GM03348 (cell line): ENCODE measurements at places on chromosomes 11 and 22.
A peak's percentile ranks its signal among the peaks of the same experiment; 100 is the strongest.

DNA sequence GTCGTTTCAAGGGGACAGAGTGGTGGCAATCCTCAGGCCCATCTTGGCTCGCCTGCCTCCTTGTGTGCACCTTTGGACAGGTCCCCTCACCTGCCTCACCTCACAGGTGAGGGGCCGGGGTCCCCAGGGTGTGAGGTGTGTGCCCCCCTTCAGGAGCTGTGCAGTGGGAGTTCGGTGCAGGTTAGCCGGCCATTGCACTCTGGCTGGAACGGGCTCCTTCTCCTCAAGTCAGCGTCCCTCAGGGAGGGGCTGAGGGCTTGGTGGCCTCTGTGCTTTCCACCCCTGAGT lies 269.1 kb downstream of the TBC1D22A start:
- no peak for DNase-seq

DNA sequence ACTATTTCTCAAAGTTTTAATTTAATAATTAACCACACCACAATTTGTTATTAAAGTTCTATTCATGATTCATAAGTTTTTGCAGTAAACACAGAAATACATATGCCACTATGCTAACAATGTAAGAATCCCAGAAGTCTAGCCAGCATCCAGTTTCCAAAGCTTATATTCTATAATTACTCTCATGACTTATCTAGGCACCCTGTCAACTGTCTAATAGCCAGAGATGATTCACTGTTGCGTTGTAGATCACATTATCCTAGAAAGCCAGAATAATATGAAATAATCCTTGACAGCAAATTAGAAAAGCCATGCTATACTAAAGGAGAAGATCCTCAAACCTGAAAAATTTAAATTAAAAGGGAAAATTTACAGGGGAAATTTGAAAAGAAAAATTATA lies 141.0 kb downstream of the SOX6 start:
- no peak for DNase-seq

DNA sequence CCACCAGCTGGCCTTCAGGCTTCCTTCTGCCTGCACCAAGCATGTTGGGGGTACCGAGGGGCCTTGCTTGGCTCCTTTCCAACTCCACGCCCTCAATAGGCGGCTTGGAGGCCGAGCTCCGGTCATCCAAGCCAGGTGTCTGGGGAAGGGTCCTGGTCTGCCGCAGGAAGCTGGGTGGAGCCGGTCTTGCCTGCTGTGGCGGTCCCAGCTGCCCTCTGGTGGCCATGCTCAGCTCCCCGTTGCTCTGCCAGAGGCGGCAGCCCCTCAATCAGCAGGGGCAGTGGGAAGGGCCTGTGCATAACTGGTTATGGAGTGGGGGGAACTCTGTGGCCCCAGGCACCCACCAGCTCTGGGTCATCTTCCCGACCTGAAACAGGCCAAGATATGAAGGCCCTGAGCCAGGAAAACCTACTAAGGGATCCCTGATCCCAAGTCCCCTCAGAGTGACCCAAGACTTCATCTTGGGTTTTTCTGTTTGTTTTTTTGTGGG lies 3.2 kb downstream of the ARVCF start:
- peak; percentile 77 for DNase-seq

GRCh38 chr11:19220903-19221724 lies 19.3 kb upstream of the CSRP3 start:
- no peak for DNase-seq

DNA sequence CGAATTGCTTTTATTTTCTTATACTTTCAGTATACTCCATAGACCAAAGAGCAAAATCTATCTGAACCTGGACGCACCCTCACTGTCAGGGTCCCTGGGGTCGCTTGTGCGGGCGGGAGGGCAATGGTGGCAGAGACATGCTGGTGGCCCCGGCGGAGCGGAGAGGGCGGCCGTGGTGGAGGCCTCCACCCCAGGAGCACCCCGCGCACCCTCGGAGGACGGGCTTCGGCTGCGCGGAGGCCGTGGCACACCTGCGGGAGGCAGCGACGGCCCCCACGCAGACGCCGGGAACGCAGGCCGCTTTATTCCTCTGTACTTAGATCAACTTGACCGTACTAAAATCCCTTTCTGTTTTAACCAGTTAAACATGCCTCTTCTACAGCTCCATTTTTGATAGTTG lies 1077.4 kb downstream of the BRD1 start:
- DNase-seq, result peak; percentile 1

GRCh38 chr11:88327061-88327460 lies 10.5 kb downstream of the CTSC start:
- no peak for DNase-seq

- peak; percentile 82 for DNase-seq
Observed at GRCh38 chr22:33909075-33909458, 11.2 kb downstream of the LARGE1 start.

- no peak for DNase-seq
Observed at GRCh38 chr22:48302657-48303368, 1524.9 kb downstream of the BRD1 start.

DNA sequence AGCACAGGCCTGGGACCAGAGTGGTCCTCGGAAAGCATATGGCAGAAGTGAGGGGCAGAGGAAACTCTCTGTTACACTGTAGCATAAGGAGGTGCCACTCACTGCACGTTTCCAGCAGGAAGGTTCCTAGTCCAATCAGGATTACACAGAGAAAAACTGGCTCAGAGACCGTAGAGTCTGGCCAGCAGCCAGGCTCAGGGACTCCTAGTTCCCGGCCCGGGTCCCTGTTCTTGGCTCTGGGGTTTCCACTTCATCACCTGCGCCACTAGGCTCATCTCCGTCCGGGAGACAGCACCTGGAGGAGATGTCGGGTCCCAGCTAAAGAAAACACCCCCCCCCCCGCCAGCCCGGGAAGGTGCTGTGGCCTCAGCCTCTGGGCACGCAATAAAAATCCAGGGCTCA lies 1.1 kb downstream of the TTLL12 start:
- peak; percentile 34 for DNase-seq

GRCh38 chr11:85809191-85809590 lies 1.8 kb downstream of the SYTL2 start:
- DNase-seq, result no peak

DNA sequence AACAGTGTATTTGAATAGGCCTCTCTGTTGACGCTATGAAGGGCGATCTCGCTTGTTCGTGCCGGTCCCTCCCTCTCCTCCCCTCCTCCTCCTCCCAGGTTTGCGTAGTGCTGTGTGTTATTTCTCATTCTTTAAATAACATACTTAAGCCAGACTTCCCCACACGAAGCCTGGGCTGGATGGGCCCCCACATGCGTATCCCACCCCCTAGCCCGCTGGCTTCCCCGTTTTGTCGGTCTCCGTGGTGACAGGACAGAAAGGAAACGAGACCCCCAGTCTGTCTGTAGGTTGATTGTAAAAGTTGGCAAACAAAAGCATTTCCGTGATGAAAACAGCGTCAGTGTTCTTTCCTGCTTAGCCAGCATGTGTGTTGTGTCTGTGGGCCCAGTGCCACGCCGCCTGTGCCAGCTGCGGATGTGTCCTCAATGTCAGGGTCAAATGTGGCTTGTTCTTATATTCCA lies 27.3 kb downstream of the FAM118A start:
- peak; percentile 27 for DNase-seq

- no peak for DNase-seq
Observed at GRCh38 chr11:10051868-10052586, 242.0 kb downstream of the SBF2 start.

GRCh38 chr22:29840498-29840897 lies 2.4 kb upstream of the ASCC2 start:
- no peak for DNase-seq

- no peak for DNase-seq
Observed at GRCh38 chr22:29011240-29012100, 50.2 kb downstream of the C22orf31 start.

DNA sequence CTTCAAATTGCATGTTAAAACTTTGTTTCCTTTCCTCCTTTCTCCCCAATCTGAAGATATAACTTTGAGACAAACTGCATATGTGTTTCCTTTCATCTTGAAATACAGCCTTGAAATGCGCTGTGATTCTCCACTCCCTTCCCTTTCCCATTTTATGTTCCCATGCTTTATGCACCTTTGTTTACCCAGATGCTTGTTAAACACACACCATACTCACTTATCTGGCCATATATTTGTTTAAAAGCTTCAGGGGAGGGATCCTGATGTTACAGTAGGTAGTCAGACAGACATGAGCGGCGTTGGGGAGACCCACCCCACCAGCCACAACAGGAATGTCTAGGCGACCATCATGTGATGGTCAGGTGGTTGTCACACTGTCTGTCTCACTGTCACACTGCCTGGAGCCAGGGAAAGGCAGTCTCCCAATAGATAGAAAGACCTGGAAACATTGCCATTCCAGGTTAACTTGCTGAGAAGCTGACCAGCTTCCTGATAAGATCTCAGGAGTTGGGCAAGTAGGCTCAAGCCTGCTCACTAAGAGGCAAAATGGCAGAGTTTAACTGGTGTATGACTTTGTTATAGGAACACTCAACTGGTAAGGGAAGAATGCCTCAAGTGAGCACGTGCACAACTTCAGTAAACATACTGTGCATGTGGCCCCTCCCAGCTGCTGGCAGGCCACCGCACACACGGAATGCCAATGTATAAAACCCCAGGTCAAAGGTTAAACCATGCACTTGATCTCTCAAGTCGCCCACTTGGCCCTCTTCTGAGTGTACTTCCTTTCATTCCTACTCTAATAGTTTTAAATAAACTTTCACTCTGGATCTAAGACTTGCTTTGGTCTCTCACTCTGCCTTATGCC lies 23.5 kb upstream of the MSANTD2 start:
- no peak for DNase-seq

DNA sequence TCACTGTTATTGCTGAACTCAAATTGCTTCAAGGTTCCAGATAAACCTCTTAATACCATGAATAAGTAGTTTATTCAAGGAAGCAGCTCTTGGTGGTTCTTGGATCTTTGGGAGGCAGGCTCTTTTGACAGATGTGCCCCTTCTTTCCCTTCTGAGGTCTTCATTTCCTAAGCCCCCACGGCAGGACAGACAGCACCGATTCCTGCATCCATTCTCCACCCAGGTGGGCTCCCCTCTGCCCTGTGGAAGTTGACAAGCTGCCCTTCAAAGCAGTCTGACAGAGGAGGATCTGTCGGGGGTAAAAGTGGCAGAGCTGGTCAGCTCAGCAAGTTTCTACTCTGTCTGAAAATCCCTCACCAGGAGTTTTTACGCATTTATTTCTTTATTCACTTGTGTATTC lies 605.3 kb upstream of the B3GAT1 start:
- DNase-seq, result no peak

GRCh38 chr11:65307298-65308229 lies 7.1 kb upstream of the CDC42EP2 start:
- no peak for DNase-seq

- no peak for DNase-seq
Observed at GRCh38 chr11:68524213-68524612, 63.7 kb downstream of the PPP6R3 start.

GRCh38 chr22:32650553-32651345 lies 150.8 kb upstream of the TIMP3 start:
- DNase-seq, result peak; percentile 45

DNA sequence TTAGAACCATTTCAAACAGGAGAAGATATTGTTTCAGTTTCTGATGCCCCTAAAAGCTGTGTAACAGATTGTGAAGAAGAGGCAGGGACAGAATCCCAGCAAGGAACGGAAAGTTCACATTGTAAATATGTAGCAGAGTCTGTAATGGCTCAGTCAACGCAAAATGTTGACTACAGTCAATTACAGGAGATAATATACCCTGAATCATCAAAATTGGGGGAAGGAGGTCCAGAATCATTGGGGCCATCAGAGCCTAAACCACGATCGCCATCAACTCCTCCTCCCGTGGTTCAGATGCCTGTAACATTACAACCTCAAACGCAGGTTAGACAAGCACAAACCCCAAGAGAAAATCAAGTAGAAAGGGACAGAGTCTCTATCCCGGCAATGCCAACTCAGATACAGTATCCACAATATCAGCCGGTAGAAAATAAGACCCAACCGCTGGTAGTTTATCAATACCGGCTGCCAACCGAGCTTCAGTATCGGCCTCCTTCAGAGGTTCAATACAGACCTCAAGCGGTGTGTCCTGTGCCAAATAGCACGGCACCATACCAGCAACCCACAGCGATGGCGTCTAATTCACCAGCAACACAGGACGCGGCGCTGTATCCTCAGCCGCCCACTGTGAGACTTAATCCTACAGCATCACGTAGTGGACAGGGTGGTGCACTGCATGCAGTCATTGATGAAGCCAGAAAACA lies 40.8 kb downstream of the IGLL1 start:
- DNase-seq, result peak; percentile 80

DNA sequence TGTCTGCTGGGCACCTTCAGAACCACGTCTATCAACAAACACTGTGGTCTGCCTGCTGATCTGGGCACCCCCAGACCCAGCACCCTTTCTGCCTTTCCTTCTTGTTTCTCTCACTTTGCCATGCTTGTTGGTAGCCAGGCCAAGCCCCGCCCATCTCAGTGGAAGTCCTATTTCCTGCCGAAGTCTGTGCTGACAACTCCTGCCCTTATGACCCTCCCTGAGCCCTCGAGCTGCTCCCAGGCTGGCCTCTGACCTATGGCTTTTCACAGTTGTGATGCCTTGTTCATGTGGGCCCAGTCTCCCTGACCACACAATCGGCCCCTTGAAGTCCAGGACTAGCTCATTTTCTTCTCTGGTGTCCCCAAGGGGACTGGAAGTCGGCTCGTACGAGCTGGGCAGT lies 132.1 kb downstream of the DSCAML1 start:
- DNase-seq, result no peak

DNA sequence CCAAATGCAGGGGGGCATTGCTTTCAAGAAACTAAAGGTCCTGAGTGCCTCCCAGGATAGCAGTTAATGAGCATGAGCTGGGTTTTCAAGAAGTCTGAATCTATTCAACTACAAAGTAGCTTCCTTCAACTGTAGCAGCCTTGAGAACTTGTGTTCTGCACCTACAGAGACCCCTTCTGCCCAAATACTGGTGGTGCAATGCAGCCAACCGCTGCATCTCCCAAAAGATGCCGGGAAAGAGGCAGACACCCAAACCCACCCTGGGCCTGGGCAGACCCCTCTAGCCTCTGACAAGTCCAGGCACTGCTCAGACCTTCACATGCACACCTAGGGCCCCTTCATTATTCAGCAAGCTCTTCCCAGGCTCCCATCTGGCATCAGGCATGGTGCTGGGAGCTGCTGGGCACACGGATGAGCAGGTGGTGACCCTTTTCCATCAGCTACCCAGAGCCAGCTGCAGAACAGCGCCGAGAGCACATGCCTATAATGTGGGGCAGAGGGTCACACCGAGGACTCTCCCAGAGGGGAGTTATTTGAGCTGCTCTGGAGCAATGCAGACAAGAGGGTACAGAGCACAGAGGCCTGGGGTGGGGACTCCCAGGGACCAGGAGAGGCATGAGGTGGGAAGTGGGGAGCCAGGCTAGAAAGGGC lies 44.9 kb upstream of the ETS1 start:
- peak; percentile 81 for DNase-seq

GRCh38 chr11:35118906-35119305 lies 20.1 kb upstream of the CD44 start:
- no peak for DNase-seq
